Astrocyte of the hippocampus (primary cell): ENCODE measurements at places on chromosomes 12 and 14.

DNA sequence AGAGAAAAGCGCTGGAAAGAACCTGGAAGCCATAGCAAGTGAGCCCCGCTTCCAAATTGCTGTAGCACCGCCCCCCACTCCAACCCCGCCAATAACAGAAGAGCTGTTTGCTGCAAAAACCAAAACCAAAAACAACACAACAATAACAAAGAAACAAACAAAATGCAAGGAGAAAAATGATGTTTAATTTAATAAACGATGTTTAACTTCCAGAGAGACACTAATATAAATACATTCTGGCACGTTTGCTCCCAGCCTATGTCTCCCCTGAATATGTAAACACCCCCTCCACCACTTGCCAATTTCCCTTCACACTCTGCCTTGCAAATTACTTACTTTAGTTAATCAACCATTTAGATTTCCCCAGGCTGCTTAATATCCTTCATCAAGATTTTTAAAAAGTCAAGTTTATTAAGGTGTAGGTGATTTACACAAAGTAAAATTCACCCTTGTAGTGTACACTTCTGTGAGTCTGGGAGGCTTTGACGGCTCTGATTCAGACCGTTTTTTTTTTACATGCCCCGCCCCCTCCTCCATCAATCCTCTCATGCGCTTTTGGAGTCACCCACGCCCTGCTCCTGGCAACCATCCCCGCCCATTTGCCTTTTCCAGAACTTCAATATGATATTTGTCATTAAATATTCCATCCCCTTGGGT, 482 bp upstream of the IFI27L2 start:
- peak; percentile 66 for DNase-seq

GRCh38 chr12:25320123-25321006, 69.6 kb upstream of the KRAS start:
- peak; percentile 20 for DNase-seq

DNA sequence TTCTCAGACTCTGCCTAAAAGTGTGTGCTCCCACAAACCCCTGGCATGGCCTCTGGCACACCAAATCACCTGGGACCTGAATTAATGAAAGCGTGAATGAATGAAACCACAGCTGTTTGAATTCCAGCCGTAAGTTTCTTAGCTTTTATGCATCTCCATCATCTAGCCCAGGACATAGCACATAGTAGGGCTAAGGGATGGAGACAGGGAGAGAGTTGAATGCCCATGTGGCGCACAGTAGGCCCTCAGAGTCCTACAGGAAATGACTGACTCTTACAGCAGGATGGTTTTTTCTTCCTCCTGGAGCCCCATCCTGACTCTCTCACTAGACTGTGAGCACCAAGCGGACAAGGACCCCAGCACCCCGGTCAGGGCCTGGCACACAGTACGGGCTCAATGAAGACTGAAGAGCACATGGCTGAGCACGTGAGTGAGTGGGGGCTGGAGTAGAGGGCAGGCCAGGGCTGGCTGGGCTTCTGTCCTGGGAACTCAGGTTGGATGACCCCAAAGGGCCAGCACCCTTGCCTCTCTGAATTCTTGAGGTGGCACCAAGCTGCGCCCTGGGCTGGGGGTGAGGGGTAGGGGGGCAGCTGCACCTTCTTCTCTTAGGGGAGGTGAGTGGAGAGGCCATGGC, 351.3 kb downstream of the MED13L start:
- DNase-seq: no peak

DNA sequence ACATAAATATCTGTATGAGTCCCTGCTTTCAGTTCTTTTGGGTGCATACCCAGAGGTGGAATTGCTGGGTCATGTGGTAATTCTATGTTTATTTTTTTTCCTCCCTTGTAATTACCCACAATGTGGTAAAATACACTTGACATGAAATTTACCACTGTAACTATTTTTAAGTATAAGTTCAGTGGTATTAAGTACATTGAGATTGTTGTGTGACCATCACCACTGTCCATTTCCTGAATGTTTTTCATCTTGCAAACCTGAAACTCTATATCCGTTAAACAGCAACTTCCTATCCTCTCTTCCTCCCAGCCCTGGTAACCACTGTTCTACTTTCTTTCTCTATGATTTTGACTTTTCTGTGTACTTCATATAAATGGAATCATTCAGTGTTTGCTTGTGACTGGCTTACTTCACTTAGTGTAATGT, 51.4 kb downstream of the BORCS5 start:
- DNase-seq: no peak

DNA sequence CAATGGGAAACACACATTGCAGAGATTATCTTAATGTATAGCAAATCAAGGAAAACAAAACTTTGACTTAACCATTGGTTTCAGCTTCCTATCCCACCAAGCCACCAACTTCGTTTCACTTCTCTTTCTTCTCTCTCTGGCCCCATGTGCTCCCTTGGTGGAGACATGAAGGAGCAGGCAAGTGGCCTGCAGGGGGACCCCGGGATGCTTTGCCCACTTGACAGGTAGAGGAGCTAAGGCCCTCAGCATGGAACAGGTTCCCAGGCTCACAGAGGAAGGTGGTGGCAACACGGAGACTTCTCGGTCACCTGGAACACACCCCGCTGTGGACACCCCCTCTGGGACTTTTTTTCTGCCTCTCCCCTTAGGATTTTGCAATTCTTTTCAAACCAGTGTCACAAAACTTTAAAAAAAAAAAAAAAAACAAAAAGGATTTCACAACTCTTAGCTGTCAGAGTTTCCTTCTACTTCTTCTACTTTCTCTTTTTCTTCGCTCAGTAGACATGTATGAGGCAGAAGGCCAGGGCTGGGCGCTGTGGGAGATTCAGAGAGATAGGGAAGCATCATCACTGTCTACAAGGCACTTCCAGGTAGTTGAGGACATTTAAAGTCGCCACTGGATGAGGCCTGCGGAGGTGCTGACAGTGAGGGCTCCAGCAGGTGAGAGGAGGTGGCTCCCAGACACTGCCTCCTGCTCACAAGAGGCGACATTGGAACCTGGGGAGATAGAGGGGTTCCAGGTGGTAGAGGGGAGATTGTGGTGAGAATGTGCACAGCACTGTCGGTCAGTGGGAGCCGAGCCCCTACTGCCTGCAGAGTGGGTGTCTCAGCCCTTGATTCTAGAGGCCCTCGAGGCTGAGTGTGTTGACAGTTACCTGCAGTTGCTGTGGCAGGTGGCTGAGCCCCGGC, 119.6 kb downstream of the GCH1 start:
- DNase-seq: no peak

DNA sequence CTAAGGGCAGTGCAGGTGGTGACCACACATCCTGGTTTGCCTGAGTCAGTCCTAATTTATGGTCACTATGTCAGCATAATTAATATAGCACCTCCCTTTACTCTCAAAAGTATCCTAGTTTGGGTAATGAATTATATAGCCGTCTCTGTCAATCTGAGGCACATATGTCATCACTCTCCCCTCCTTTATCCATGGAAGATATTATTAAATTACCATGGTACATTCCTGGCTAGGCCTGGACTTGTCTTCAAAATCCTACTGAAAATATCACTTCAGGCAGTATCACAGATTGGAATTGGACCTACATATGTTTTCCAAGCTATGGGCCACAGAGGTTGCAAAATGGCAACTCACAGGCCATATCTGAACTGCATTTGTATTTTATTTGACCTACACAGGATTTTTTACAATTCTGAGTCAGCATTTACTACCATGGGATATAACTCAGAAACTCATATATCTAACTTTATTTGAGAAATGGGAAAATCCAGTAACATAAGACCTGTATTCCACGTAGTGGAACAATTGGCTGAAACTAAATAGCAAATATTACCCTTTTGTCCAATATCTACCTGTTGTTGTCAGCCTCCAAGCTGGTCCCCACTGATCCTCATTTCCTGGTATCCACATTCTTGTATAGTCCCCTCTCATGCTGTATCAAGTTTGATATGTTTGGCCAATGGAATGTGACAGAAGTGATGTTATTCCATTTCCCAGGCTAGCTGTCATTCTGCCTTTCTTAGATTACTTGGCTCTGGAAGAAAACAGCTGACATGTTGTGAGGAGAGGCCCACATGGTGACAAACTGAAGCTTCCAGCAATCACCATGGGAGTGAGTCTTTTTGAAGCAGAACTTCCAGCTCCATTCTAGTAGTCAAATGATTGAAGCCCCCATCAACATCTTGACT, 102.5 kb upstream of the MDM1 start:
- DNase-seq: no peak
